Umbilical cord (tissue), 2 donors: ENCODE measurements at places on chromosomes 11 and 22.

GRCh38 chr22:24433001-24433827, 5.8 kb downstream of the ADORA2A start:
- no peak for DNase-seq

DNA sequence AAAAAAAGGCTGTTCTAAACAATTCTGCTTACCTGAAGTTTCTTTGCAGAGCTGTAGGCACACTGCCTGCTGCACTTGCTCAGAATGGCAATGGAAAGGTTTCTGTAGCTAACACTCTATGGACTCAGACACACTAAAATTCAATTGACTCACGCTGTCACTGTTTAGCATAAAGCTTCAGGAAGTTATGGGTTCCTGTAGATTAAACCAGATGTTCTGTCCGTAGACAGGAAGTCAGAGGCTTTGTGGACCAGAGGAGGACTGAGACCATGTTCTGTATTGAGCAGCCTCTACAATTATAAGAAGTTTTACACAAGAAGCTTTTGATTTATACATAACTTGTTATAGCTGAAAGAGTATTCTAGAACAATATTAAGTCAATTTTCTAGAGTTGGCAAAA, 70.4 kb downstream of the GLYATL1 start:
- DNase-seq: peak; percentile 10

- DNase-seq: no peak
Observed at GRCh38 chr11:93432247-93432646, 101.7 kb downstream of the DEUP1 start.

- DNase-seq: no peak
Observed at GRCh38 chr11:104467404-104467803, 303.5 kb upstream of the PDGFD start.

DNA sequence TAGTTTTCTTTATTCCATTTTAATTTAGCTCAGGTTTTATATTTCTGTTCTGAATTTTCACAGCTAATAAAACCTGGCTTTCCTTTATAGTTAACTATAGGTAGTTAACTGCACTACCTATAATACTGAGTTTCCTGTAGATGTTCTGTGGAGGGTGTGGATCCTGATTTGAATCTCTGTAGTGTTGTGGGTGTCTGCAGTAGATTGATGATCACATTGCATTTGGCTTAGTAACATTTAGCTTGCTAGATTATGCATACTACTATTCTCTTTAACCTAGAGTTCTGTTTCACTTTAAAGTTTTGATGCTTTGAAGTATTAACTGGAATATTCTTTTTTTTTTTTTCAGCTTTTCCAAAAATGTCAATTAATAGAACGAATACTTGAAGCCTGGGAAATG, 110.1 kb downstream of the PPP6R3 start:
- DNase-seq: no peak

DNA sequence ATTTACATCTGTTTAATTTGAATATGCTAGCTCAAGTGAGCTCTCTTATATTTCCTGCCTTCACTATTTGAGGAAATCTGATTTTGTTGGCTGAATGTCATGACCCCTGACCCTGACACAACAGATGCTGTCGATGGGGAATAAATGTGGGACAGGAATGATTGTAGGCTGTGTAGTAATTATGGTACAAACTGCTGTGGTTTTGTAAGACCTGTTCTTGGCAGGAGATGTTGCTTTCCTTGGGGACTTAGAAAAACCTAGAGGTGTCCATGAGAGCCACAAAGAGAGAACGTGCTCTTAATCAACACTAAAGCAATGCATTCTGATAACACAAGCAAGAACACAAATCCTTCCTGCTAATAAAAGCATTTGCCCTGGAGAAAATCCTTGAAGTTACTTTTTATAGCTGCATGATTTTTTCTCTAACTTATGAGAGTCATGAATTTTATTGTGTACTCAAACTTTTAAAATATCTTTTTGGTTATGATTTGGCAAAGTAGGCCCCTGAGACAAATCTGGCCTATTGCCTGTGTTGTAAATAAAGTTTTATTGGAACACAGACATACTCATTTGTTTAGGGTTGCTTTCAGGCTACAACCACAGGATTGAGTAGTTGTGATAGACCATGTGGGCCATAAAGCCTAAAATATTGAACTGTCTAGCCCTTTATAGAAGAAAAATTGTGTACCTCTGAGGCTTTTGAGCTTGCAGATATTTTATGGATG, 90.2 kb downstream of the DDX10 start:
- no peak for DNase-seq

- DNase-seq: peak; percentile 27
Observed at GRCh38 chr11:67562963-67563704, 20.5 kb upstream of the GSTP1 start.

DNA sequence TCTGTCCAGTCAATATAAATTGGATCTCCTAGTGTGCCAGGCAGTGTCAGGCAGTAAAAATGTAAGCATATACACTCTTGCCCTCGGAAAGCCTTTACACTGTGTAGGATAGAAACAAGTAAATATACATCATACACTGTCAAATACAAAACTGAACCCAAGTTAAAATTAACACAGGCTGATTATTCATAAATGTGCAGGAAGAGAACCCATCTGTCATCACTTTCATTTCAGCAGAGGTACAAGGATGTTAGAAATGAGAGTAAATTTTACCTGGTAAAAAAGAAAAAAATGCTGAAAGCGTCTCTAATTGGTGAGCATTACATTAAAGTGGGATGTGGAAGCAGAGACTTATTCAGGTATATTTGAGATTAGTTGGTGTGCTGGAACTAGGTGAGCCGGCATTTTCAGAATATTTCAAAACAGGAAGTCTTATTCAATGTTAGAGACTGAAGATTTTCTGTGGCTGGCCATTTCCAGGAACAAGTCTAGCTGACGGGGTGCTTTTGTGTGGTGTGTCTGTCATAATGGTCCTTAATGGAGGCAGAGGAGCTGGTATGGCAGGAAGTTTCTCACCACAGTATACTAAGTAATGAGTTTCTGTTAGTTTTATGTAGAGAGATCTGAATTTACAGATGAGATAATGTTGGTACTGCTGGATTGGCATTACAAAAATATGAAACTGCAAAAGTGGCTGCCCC, 192.6 kb downstream of the CASP12 start:
- DNase-seq: peak; percentile 56

- no peak for DNase-seq
Observed at GRCh38 chr22:45572444-45572843, 69.8 kb downstream of the FBLN1 start.

- no peak for DNase-seq
Observed at GRCh38 chr11:129061492-129062230, 119.0 kb upstream of the TP53AIP1 start.

- DNase-seq: no peak
Observed at GRCh38 chr11:71340086-71340606, 87.8 kb upstream of the SHANK2 start.

DNA sequence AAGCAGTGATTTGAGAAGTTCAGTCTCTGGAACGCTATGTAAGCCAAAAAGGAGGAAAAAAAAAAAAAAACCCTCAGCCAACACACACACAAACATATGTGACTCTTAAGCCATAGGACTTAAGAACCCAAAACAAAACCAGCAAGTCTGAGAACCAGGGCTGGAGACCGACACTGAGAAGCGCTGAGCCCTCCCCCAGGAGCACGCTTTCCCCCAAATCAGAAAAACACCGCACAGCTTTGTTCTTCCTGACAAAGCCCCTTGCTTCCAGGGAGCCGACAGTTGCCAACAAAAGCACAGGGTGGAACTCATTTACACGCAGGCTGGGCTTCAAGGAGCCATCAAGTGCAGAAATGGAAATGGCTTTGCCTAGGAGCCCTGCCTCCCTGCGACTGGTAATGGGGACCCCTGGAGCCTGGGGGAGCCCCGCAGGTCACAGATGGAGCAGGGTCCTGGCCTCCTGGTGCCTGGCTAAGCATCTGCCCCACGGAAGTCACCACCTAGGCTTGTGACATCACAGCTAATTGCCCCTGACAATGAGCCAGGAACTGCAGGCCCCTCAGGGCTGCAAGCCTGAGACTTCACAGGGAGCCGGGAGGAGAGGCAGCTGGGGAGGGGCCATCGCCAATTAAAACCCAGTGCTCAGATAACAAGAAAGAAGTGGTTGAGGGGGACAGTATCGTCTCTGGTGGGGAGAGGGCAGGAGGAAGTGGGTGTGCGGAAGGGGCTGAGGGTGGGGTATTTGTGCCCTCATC, 66.9 kb downstream of the NFAM1 start:
- peak; percentile 83 for DNase-seq

DNA sequence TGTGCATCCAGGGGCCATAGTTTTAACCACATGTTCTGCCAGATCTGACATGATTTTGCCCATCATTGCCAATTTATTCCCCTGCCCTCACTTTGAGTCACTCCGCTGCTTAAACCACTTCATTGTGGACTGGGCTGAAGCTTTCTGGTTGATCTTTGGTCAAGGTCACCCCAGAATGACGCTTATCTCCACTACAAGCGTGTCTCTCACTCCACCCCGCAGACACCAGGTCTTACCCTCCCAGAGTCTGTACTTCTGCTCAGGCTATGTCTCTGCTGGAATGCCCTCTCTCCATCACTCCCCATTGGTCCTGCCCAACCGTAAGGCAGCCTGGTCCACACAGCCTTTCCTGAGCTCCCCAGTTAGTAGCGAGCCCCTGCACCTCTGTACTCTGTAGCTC, 170.5 kb upstream of the SYT13 start:
- DNase-seq: no peak

DNA sequence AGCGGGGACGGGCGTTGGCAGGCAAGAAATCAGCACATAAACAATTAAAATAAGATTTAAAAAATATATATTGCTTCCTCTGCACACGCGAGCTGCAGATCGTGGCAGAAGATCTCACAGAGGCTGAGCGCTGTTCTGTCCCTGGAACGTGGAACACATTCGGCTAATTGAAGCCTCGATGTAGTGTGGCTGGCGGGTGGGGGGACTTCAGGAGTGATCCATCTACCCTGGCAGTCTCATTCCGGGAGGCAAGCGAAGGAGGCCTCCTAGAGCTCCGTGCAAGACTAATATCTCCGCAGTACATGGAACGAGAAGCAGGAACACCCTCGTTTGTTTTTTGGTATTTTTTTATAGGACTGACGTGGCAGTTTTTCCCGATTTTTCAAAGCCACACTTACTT, 402.4 kb downstream of the MN1 start:
- no peak for DNase-seq

- no peak for DNase-seq
Observed at GRCh38 chr11:68457898-68458249, 2.7 kb upstream of the PPP6R3 start.

- DNase-seq: no peak
Observed at GRCh38 chr11:72678524-72678923, 4.3 kb upstream of the PDE2A start.

DNA sequence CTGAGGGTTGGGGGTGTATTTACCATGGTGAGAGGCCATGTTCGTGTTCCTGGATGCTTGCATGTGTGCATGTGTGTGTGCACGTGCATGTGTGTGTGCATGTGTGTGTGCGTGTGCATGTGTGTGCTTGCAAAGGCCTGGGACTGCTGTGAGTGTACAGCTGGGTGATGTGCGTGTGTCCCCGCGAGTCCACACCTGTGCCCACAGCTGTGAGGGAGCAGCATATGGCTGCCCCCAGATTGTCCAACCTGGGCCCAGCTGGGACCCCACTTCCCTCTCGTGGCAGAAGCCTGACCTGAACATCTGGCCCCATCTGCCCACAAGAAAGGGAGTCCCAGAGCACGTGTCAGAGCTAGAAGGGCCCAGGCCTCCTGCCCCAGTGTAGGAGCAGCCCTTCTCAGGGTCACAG, 8.4 kb upstream of the CD248 start:
- no peak for DNase-seq

DNA sequence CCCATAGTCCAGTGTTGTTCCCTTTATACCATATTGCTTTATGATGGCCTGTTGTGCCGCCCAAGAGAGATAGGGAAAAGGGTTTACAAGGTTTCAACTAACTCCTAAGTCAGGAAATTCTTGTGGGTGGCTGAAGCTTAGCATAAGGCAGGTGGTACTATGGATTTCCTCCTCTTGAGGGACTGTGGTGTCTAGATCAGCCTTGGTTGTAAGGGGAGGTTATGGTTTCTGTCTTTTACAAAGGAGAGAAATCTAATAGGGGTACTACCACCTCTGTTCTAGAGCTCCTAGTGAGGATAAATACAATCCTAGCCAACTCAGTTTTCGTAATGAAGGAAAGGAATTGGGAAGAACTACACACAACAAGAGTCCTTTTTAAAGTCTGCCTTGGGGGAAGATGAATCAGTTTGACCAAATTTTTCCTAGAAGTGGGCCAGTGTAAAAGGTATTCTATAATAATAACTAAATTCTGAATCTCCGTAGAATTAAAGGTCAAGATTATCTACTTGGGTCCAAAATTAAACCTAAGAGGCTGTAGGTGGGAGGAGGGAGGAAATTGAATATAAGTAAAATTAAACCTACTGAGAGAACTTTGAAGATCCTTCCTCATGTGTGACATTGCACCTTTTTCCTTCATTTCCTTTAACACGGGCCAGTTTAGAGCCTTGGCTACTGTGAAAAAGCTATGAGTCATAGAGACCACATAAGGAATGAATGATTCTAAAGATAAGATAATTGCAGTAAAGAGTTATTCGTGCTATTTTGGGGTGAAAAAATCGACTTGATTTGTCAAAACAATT, 17.2 kb downstream of the DLAT start:
- DNase-seq: no peak

DNA sequence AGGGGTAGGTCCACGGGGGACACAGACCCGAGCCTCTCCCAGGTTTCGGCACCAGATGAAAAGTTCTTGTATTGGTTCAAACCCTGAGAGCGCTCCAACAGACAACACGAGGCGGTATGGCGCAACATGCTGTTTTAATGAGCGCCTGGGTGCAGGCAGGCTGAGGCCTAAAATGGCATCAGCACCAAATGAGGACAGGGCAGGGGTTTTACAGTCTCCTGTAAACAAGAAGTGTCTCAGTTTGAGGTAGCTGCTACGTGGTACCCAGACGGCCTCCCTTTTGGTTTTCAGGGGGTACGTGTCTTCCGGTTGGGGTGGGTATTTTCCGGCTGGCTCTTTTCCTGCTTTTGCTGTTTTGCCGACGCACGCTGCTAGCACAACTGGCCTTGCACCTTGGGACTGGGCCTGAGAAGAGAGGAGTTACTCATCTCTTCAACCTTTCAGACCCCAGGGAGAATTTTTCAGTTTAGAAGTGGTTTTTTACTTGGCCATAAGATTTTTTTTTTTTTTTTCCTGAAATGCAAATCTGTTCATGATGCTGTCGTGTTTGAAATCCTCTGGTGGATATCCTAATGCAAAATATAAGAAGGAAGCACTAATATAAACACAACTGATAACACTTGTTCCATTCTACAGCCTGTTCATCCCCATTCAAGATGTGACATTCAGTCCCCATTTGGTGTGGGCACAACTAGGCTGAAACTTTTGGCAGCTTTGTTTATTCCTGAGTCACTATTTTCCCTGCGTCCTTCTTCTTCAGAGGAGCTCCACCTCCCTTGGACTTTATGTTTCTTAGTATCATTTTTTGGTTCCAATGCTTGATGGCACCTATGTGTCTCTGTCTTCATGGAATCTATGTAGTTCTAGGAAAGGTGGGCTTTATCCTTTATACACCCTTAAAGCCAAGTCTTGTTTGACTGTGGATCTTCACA, 6.5 kb downstream of the PPFIBP2 start:
- DNase-seq: no peak
